ENCODE measurements at places on chromosomes 4 and X.

- no peak for DNase-seq
Observed at GRCh38 chr4:160082432-160083207, 979.7 kb downstream of the RAPGEF2 start.

DNA sequence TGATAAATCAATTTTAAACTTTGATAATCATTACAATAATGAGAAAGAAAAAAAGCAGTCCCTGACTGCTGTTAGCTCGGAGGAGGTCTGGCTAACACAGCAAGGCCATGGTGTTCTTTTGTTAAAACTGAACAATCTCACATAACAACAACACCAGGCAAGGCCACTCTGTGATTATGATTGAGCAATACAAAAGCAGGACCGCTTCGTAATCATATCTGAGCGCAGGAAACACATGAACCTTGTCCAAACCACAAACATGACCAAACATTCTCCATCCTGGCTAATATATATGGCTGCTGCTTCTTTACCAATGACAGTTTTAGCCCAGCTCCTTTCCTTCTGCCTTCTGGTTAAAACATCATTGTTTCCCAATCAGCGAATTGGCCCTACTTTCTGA lies 76.8 kb upstream of the DDX53 start:
- peak; percentile 50 for DNase-seq

DNA sequence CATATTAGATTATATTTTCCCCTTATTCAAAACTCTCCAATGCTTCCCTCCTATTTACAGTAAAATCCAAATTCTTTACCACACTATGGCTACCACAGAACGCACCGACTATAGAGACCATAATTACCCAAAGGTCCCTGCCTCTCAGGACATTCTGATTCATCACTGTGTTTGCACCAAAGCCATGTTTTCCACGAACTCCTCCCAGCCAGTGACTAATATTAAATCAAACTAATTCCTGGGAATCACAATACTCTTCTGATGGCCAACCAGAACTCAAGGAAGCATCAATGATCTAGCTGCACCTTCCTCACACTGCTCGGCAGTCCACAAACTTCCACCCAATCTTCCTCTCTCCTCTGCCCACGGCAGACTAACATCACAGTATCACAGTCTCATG lies 24.2 kb upstream of the EDNRA start:
- DNase-seq: no peak

DNA sequence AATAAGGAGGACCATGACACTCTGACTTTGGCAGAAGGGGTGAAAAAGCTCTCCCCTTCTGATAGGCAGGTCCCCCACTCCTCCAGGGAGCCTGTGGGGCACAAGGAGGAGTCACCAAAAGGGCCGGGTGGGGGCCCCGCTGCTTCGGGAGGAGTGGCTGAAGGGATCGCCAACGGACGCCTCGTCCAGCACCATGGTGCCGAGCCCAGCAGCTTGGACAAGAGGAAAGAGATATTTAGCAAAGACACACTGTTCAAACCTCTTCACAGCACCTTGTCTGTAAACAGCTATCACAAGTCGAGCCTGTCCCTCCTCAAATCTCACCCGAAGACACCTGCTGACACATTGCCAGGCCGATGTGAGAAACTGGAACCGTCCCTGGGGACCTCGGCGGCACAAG lies 105.6 kb downstream of the STOX2 start:
- DNase-seq: no peak

DNA sequence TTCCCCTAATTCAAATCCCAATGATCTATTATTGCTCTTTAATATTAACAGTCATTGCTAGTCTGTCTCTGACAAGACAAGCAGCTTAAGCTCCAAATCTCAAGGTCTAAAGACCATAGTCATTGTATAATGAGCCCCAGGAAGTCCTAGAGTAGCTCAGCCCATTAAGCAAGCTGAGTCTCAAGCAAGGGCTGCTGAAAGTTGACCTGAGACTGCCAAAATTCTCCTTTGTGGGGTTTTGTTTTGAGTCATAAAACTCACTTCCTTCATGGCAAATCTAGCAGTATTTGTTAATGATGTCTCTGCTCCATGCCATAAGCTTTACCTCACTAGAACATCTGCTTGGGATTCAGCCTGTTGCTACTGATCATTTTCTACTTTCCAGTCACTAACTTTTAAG lies 313.2 kb downstream of the ANTXR2 start:
- DNase-seq: no peak

- no peak for DNase-seq
Observed at GRCh38 chr4:155777971-155778735, 19.3 kb downstream of the GUCY1B1 start.

GRCh38 chrX:10173331-10173900 lies 16.6 kb downstream of the CLCN4 start:
- DNase-seq: no peak

DNA sequence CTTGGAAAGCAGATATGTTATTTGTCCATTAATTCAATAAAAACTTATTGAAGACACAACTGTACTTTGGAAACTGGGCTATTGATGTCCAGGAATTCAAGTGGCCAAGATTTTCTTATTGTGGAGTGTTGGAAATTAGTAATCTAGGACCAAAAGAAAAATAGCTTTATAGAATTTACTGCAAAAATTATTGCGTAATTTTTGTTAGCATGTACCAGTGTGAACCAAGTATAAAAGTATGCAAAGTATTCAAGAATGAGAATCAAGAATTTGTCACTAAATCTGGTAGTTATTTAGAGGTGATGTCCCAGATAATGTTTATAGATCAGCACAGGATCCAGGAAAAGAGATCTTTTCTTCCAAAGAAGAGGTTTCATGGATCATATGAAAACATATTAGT lies 468.9 kb upstream of the CTSO start:
- no peak for DNase-seq

DNA sequence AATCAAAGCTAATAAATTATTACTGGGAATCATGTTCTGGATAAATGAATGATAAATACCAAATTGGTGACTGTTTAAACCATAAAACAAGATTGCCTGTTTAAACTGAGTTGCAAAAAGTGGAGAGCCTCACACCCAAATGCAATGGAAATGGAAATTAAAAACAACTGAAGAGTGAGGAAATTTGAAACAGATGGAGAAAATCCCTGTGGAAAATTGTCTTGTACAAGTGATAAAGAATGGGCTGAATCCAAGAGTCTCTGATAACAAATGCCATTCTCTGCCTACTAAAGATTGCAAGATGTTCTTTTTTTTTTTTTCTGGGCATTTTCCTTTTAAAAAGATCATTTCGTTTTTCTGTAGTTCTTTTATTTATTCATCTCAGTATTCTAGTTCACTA lies 426.3 kb downstream of the NLGN4X start:
- no peak for DNase-seq

- peak; percentile 77 for DNase-seq
Observed at GRCh38 chrX:47562615-47563243, 1.7 kb downstream of the ARAF start.

- peak; percentile 49 for DNase-seq
Observed at GRCh38 chr4:76377911-76378310, 43.0 kb downstream of the CCDC158 start.

- DNase-seq: peak; percentile 84
Observed at GRCh38 chr4:177047070-177047850, 254.5 kb upstream of the VEGFC start.

- peak; percentile 89 for DNase-seq
Observed at GRCh38 chr4:154559494-154560418, 3.1 kb upstream of the FGB start.

GRCh38 chr4:146029939-146030710 lies 91.5 kb upstream of the ZNF827 start:
- no peak for DNase-seq

- DNase-seq: no peak
Observed at GRCh38 chrX:19177721-19178120, 55.5 kb upstream of the ADGRG2 start.

GRCh38 chr4:56655209-56655626 lies 25.9 kb downstream of the HOPX start:
- DNase-seq: no peak

GRCh38 chrX:129690435-129690834 lies 35.7 kb upstream of the APLN start:
- no peak for DNase-seq

GRCh38 chr4:153950100-153950979 lies 161.5 kb upstream of the SFRP2 start:
- peak; percentile 58 for DNase-seq

- no peak for DNase-seq
Observed at GRCh38 chr4:14888790-14889572, 113.3 kb upstream of the CPEB2 start.

DNA sequence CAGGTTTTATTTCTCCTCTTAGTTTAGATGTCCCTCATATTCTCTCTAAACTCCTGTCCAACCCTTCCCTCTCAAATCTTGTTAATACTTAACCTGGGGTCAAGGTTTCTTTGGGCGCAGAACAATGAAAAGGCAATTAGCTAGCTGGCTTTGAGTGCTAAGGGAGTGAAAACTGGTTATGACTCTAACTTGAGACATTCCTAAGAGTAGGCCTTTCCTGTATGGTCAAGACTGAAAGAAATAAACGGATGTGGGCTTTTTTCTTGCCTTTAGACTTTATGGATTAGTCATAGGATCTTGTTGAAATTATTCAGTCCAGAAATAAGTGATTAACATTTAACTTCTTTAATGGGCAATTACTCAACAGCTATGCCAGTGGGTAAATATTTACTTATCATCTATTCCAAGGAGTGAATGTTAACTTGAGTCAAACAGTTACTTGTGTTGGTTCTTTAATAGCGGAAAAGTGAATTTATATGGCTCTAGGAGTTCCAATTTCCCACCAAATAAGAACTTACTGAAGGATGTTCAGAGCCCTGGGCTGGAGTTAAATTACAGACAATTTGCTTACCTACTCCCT lies 141.7 kb upstream of the SCML1 start:
- DNase-seq: no peak

- DNase-seq: no peak
Observed at GRCh38 chrX:110180928-110181310, 137.0 kb downstream of the AMMECR1 start.

DNA sequence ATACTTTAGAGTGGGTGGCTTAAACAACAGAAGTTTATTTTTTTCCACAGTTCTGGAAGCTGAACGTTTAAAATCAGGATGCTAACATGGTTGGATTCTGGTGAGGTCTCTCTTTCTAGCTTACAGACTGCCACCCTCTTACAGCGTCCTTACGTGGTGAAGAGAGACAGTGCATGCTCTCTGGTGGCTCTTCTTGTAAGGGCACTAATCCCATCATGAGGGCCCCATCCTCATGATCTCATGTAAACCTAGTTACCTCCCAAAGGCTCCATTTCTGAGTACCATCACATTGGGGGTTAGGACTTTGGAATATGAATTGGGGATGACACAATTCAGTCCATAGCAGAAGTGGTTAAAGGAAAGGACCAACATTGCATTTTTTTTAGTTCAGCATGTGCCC lies 132.8 kb downstream of the BMPR1B start:
- no peak for DNase-seq

- DNase-seq: no peak
Observed at GRCh38 chr4:41660352-41660751, 88.2 kb downstream of the PHOX2B start.

DNA sequence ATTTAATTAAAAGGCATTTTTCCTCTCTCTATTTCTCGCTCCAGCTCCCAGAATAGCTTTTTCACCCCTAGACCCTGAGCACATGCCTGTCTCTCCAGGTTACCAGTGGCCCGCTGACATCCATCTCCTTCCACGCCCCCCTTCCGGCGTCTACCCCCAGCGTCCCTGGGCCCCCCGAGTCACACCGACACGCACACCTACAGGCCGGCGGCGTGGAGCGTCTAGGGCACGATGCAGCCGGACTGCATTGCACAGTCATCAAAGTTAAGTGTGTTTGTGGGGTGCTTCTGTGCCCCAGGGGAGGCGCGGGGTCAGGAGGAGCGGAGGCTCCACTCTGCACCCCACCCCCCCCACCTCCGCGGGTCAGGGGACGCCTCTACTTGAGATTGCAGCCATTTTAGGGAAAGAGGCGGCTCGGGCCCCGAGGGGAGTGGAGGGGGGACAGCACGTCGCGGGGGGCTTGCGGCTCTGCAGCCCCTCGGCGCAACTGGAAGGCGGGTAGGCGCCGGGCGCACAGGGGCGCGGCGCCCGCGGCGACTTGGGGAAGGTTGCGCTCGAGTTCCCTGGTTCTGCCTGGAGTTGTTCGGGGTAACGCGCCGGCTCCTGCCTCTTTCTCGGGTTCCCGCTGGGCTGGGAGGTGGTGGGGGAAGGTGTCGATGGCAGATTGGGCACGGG lies 112.7 kb downstream of the DHX15 start:
- no peak for DNase-seq

- DNase-seq: no peak
Observed at GRCh38 chrX:19392078-19392477, 48.4 kb downstream of the PDHA1 start.

DNA sequence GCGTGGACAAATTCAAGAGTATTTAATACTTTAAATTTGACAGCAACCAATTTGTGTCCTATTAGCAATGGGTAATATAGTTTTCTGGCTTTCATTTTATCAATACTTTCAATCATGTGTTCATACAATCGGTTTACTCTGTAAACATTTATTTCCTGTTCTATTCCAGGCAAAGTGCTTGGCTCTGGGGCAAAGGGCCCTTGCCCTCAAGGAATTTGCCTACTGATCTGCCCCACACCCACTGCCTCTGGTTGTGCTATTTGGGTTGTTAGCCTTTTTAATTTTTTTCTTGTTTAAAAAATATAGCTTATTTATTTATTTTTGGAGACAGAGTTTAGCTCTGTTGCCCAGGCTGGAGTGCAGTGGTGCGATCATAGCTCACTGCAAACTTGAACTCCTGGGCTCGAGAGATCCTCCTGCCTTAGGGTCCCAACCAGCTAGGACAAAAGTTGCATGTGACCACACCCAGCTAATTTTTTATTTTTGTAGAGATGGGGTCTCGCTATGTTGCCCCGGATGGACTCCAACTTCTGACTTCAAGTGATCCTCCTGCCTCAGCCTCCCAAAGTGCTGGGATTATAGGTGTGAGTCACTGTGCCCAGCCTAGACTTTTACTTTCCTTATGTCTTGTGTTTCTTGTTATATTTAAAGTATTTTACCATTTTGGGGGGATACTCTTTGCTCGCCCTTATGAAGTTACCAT lies 30.7 kb upstream of the CBR4 start:
- no peak for DNase-seq

DNA sequence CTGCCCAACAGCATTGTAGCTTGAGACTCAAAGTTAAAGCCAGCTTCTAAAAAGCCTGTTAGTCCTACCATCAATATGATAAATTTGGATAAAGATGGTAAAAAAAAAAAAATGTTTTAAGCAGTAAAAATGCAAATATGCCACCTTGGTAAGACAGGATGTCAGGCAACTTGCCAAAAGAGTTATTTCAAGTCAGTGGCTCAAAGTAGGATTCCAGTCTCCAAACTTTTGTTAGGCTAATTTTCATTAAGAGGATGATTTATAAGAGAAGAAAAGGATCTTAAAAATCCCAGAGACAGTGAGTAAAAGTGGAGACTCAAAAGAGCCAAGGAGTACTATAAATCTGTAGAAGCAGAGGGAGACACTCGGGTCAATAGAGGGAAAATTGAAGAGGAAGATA lies 47.5 kb downstream of the GASK1B start:
- no peak for DNase-seq

Measured in OCI-M1 (cell line).